ENCODE measurements at places on chromosomes 1 and 21.

DNA sequence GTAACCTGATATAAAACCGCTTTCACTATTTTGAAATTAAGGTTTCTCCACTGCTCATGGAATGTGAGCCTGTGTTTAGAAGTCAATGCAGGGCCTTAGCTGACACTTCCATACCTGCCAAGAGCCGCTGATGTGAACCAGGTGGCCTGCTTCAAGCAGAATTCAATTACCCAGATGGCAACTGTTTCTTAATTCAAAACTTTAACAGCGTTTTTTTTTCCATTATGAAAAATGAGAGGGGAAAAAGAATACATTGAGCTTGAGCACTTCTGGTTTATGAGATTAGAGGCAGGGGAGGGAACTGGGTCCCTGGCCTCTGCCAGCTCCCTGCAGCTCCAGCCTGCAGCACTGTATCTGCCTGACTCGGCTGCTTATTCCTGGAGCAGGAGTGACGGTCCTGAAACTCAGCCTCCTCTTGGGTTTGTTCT is 7.7 kb upstream of the ATP1A1 start:
- no peak overlapping the region for H3K4me3 ChIP-seq
- H3K36me3 ChIP-seq, result no peaks in the 10 kb centered on the region
- no peak overlapping the region for H3K27ac ChIP-seq
- peaks cover 32% of the 10 kb centered on the region for H3K27me3 ChIP-seq

GRCh38 chr1:186374303-186375151 is 526 bp downstream of the TPR start:
- peaks cover 17% of the 10 kb centered on the region for H3K36me3 ChIP-seq
- DNase-seq, result no peak
- H3K27ac ChIP-seq, result peak overlapping the region; percentile 100
- H3K4me3 ChIP-seq, result peak overlapping the region; percentile 99

GRCh38 chr1:85240174-85240601 is 19.3 kb downstream of the C1orf52 start:
- peaks cover 2% of the 10 kb centered on the region for H3K27me3 ChIP-seq
- no peak overlapping the region for H3K4me3 ChIP-seq
- H3K36me3 ChIP-seq, result no peaks in the 10 kb centered on the region
- H3K27ac ChIP-seq, result peak overlapping the region; percentile 66

DNA sequence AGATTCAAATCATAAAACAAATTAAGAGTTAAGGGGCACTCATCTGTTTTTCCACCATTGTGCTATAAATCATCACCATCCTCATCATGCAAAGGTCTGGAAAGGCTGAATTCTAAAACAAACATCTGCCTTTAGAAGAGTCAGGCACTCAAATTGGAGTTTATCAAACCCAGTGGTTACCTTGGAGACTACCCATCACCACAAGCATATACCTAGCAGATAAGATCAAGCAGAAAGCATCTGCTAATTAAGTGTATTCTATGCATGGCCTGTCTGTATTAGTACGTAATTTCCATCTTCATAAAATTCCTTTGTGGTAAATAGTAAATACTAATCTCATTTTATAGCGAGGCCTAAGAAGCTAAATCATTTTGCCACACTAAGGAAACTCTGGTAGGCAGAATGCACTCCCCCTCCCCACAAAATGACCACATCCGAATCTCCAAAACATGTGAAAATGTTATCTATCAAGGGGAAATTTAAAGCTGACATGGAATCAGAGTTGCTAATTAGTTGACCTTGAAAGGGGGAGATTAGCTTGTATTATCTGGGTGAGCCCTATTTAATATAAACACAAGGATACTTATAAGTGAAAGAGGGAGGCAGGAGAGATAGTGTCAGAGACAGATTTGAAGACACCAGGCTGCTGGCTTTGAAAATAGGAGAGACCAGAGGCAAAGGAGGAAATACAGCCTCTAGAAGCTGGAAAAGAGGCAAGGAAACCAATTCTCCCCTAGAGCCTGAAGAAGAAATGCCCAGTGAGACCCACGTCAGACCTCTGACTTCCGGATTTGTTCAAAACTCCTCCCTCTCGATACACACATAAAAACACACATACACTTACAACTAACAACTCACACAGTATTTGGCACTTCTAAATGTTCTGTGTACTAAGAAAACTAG is 23.2 kb downstream of the ARID4B start:
- H3K4me1 ChIP-seq, result peaks cover 20% of the 10 kb centered on the region
- DNase-seq, result no peak
- H3K27ac ChIP-seq, result peak overlapping the region; percentile 19
- no peaks in the 10 kb centered on the region for H3K27me3 ChIP-seq

GRCh38 chr1:214248311-214249085 is 32.5 kb upstream of the SMYD2 start:
- H3K27ac ChIP-seq, result no peak overlapping the region
- no peaks in the 10 kb centered on the region for H3K4me1 ChIP-seq
- no peak overlapping the region for H3K4me3 ChIP-seq
- peaks cover 10% of the 10 kb centered on the region for H3K27me3 ChIP-seq
- DNase-seq, result no peak
- H3K36me3 ChIP-seq, result no peaks in the 10 kb centered on the region
